CD8-positive, alpha-beta T cell (primary cell): ENCODE measurements at places on chromosomes 4 and X.

DNA sequence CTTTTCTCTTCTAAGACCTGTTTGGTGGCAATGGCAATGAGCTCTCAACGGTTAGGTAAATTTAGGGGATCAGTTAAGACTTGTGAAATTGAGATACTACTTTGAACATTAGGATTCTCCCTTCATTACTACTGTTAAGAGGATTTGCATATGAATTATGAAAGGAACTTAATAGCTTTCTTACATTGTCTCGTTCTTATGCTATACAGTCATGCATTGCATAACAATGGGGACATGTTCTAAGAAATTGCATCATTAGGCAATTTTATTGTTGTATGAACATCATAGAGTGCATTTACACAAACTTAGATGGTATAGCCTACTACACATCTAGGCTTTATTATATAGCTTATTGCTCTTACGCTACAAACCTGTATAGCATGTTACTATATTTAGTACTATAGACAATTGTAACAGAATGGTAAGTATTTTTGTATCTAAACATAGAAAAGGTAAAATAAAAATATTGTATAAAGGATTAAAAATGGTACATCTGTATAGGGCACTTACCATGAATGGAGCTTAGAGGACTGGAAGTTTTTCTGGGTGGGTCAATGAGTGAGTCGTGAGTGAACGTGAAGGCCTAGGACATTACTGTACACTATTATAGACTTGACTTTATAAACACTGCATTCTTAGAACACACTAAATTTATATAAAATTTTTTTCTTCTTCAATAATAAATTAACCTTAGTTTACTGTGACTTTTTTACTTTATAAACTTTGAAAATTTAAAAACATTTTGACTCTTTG, 62.5 kb downstream of the PAQR3 start:
- DNase-seq, result no peak

DNA sequence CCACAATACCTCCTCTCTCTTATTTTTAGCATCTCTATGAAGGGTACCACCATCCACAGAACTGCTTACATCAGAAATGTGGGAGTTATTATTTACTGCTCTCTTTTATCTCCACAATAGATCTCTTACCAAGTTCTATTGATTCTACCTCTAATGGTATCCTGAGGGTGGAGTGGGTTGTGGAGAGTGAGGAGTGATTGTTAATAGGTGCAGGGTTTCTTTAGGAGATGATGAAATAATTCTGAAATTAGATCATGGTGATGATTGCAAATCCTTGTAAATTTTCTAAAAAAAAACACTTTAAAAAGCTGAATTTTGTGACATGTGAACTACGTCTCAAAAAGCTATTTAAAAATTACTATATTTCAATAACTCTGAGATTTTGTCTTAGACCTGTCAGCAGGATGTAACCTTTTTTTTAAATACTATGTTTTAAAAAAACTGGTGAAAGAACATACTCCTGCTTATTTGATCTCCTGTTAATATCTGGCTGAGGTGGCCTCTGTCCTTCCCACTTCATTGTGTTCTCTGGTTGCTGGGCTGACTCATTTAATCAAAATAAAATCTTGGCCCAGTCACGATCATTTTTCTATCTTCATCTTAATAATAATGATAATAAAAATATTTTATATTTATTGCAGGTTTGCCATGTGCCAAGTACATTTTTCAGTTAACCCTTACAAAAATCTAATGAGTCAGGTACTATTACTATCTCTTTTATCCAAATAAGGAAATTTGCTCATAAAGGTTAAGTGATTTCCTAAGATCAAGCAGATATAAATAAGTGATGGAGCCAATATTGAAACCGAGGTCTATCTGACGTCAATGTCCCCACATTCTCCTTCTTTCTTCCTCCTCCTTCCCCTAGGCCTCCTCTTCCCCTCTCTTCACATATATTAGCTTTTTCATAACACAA, 73.5 kb downstream of the GLUD2 start:
- no peak for DNase-seq

DNA sequence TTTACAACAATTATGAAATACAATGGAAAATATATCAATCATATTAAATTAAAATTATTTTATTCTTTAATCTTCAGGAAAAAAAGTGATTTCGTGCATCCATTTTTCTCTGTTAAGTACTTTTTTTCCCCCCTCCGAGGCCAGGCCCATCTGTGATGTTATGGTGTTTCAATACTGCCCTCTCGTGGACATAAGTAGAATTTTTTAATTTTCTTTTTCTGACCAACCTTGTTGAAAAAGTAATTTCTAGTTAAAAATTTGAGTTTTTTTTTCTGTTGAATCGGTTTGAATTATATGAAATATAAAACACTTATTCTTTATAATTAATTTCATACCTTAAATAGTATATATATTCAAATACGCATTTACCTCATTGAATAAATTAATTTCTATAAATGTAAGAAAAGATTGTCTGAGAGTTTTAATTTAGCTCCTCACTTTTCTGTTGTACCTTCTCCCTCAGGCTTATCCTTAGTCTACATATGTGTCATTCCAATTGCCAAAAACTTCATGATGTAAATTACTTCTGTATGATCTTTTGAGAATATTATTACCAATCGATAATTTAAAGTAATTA, 175.8 kb upstream of the TECRL start:
- no peak for DNase-seq

GRCh38 chr4:117817301-117817700, 217.0 kb upstream of the NDST3 start:
- no peak for DNase-seq

GRCh38 chr4:176340871-176341685, 21.3 kb downstream of the SPCS3 start:
- DNase-seq, result peak; percentile 68

- DNase-seq, result peak; percentile 64
These were observed at the start of gene RPL36A for GRCh38 chrX:101390664-101391525. Gene RPL36A (plus strand): TSS chrX:101391011. CDS start chrX:101391044, 33 bp downstream.

DNA sequence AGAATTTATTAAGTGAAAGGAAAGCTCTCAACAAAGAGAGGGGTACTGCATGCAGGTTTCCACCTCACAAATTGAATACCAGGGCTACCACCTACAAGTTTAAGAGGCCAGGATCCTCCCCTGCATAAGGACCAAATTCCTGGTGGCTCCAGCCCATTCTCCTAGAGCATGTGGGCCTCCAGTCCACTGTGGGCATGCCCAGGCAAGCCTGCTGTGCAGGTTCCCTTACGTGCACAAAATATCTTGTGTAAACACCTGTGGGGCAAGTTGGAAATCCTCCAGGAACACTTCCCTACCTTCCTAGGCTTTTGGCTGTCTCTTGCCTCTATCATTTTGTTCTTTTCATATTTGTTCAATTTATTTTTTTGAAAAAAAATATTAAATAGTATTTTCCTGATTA, 724.3 kb downstream of the ARAP2 start:
- DNase-seq, result no peak

GRCh38 chr4:156113138-156113765, 159.6 kb upstream of the CTSO start:
- DNase-seq, result no peak

DNA sequence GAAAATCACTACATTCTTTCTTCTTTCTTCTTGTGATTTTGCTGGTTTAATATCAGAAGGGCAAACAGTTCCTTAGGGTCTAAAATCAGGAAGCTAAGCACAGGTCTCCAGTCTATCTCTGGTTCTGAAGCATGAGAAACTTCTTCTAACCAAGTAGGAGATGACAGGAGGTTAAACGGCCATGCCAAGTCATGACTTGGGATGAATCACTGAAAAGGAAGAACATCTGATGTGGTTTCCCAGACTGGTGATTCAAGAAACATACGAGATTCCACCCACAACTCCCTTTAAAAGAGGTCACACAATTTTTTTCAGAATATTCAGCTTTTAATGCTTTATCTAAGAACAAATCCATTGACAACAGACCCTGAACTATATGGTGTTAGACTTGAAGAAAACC, 684.0 kb upstream of the PRKX start:
- no peak for DNase-seq

GRCh38 chrX:49972328-49972860, 50.0 kb downstream of the CLCN5 start:
- DNase-seq, result no peak

GRCh38 chr4:151806511-151806927, 45.7 kb upstream of the GATB start:
- DNase-seq, result no peak

DNA sequence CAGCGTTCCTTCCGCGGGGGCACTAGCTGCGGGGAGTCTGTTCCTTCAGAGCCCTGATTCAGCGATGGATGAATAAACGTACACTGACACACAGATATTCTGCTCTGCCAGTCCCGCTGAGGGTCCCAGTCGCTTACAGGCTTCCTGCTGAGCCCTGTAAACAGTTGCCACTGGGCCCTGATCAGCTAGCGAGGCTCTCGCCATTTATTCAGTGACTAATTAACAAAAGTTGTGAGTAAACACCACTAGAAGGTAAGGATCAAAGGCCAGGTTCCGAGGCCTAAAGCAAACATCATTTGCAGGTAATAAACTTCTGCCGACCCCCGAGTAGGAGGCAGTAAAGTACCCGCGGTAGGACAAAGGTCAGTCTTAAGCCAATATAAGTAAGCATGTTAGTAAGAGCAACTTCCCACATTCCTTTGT, 442.6 kb upstream of the GALNT7 start:
- DNase-seq, result no peak

- no peak for DNase-seq
These were observed 34.1 kb downstream of the HTRA3 start for GRCh38 chr4:8303485-8304281.

GRCh38 chr4:100679926-100680325, 162.1 kb upstream of the EMCN start:
- no peak for DNase-seq

GRCh38 chr4:8350352-8350751, 80.8 kb downstream of the HTRA3 start:
- no peak for DNase-seq

DNA sequence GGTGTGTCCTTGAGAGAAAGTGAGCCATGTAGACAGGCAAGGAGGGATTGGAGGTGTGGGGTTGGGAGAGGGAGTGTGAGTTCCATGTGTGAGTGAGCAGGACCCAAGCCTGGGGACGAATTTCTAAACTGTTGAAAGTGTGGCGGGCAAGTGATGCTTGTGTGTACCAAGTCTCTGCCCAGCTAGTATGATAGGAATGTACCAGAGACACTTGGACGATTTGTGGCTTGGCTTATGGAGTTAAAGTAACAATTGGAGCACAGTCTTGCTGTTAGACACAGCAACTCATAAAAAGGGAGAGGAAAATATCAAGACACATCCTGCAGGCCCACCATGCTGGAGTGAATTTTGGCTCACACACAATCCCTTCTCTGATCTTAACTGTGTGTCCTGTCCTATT, 8.5 kb downstream of the PTTG2 start:
- no peak for DNase-seq

DNA sequence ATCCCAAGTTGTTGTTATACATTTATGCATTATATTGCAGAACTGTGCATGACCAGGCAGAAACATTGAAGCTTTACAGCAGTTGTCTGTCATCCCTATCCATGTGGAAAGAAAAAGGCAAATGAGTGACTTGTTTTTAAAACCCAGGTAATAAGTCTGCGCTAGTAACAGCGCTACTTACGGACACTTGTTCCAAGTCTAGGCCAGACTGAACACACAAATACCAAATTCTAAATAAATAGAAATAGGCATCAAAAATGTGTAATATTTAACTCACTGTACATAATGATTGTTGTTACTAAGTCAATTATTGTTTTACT, 548 bp upstream of the MAML3 start:
- no peak for DNase-seq

DNA sequence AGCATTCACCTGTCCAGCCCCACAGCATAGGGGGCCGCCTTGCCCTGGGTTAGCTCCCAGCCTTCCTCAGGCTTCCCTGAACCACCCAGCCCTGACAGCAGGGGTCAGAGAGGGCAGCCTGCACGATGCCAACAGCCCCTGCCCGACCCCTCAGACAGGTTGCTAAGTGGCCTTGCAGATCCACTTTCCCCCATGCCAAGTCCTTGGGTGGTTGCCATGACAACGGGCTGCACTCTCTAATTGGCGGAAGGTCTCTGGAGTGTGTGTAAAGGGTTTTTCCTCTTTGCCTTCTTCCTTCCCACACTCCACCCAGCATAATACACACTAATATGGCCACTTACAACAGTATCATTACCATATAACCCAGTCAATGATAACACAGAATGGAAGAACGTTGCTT, 99.6 kb upstream of the AFAP1 start:
- no peak for DNase-seq

DNA sequence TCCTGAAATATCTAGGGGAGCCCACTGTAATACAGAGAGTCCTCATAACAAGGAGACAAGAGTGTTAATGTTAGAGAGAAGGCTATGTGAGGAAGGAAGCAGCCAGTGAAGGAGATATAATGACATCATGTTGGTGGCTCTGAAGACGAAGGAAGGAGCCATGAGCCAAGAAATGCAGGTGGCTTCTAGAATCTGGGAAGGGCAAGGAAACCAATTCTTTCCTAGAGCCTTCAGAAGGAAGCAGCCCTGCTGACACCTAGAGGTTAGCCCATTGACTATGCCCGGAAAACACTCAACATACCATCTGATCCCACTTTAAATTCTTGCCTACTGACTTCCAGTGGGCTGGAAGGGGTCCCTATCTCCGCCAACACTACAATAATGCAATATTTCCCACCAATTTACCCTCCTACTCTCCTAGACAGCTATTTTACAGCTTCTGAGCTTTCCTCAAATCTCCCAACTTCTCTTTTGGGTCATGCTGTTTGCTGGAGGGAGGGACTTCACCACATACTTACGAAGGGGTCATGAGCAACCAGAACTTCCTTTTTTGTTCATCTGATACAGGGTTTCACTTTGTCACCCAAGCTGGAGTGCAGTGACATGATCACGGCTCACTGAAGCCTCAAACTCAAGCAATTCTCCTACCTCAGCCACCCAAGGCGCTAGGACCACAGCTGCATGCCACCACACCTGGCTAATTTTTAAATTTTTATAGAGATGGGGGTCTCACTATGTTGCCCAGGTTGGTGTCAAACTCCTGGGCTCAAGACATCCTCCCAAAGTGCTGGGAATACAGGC, 25.2 kb upstream of the G3BP2 start:
- peak; percentile 2 for DNase-seq

- no peak for DNase-seq
These were observed 16.4 kb downstream of the EPHA5 start for GRCh38 chr4:65653740-65654361.

- DNase-seq, result no peak
These were observed 748 bp downstream of the CFP start for GRCh38 chrX:47628982-47629381.

DNA sequence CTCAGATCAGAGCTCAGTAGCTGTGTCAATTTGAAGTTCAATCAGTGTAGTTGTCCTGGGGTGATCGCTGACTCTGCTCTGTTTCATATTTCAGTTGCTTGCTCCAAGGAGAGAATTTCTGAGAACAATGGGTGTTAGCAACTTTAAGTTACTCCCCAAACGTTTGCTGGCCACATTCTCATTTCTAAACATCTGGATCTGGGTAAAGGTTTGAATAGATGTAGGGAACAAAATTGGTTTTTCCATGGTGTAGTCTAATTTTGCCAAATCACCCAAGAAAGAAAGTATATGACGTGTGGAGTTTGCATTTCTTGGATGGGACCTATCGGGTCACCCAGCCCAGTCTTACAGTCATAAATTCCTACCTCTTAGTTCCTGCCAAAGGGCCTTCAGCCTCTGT, 103.7 kb downstream of the AKAP4 start:
- no peak for DNase-seq
